Fibroblast of skin of right quadriceps (primary cell): ENCODE measurements at places on chromosomes 13 and 19.

DNA sequence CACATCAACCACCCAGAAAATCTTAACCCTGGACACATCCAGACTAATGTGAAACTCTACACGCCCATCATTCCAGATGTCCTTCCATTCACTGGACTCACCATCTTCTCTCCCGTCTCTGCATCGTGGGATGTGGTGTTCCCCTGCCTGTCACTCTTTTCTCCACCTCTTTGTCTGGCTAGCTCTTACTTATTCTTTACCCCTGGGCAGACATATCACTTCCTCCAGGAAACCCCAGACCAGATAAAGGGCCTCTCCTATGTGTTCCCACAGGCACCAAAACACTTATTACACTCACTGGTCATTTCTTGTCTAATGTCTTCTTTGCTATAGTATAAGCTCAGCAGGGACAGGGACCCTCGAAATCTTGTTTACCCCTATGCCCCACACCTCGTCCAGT lies 109.3 kb upstream of the IPO5 start:
- no peak for DNase-seq

DNA sequence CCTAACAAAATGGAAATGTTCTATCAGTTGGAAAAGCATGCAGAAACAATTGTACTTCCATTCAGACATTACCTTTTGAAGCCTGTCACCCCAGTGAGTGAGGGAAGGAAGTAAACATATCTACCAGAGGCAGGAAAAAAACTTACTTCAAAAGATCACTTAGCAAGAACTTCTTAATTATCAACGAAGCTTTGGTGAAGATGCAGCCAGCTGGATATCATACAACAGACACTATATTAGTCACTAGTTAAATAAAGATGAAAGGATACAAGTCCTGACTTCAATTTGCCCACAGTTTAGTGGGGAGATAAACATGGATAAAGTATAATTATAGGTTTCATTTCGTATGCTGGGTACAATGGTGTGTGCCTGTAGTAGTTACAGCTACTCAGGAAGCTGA lies 148.8 kb downstream of the TNFRSF19 start:
- DNase-seq = no peak

DNA sequence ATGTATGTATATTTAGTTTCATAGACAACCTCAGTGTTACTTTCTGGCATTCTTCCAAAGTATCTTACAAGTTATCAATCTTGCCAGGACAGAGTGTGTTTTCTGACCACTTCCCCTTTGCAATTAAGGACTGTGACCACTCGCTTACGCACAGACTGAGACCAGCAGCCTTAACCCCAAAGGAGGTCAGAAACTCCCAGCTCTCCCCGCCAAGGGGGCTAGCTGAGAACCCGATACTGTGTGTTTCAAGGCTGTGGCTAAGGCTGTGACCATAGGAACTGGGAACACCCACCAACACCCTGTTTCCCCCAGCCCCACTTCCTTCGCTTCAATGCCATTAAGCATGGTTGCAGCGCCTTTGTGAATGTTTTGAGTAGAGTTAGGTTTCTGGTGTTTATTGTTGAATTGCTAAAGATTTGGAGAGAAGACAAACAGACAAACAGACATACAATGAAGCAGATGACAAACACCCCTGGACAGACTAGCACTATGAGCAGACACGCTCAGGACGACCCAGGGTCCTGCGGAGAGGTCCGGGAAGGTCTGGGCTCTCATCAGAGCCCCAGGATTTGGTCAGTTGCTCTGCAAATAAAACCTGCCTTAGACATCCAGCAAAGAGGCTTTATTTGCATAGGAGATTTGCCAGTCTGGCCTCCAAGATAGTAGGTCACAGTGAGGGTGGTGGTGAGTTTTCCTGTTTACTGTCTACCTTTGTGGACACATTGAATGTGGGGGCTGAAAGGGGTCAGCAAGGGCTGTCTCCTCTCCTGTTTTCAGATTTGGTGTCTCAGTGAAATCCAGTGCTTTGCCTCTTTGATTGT lies 25.0 kb upstream of the TNFSF11 start:
- no peak for DNase-seq

GRCh38 chr19:326871-327270 lies 17.7 kb downstream of the MIER2 start:
- no peak for DNase-seq

DNA sequence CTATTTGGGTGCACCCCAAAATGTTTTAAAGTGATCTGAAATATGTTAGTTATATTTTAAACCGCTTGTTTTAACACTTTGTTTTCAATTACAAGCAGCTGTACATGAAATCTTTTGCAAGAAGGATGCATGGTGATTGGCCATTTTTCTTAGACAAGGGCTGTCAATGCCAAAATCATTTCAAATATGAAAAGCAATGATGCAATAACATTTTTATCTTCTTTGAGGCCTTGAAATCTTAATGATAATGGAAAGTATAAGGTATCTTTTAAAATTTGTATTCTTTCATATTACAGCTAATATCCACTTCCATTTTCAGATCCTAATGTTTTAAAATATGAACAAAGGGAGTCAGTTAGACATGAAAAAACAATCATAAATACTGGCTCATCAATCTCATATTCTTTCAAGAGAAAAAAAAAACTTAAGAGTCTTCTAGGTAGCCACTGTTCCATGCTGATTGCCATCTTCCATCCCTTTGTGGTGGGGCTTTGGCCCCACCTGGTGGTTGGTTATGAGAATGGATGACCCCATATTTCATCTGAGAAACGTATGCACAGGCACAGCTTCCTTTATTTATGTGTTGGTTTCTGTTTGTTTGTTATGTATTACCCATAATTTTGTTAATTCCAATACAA lies 330.3 kb upstream of the MIR17HG start:
- peak; percentile 16 for DNase-seq
